ENCODE measurements at places on chromosomes 6 and 20. TPM values are rescaled to one million over a fixed set of nuclear protein-coding genes. Genes with fewer than 3 reads are reported as not detected.

PPP1R16B gene
- total RNA-seq = 0.30 TPM

PPP1R10 gene
- 17.5 TPM for total RNA-seq

PIGT gene
- total RNA-seq = 27.6 TPM

DEFB132 gene
- not detected for total RNA-seq

C20orf141 gene
- not detected for total RNA-seq

DACT2 gene
- total RNA-seq = not detected

SLC35D3 gene
- not detected for total RNA-seq

FHL5 gene
- not detected for total RNA-seq

BMP5 gene
- total RNA-seq = not detected

ADGB gene
- not detected for total RNA-seq

Measured in smooth muscle cell of the umbilical artery (primary cell).